Liver (tissue), 10 donors: ENCODE measurements at places on chromosomes 1 and 21.

DNA sequence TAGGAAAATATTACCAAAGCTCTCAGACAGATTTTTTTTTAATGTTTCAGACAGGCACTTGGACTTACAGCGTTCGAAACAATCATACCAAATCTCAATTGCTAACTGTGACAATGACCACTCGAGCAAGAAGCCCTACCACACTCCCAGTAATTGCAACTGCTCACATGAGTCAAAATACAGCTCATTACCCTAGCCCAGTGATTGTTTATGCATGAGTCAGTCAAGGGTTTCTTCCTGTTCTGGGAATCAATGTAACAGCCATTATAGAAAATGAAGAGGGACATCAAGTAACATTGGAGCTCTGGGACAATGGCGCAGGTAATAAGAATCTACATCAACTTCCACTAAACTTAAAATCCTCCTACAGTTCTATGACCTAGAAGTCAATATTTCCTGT, 56.1 kb upstream of the SH3GLB1 start:
- DNase-seq: no peak

GRCh38 chr1:199691540-199691939, 336.0 kb upstream of the NR5A2 start:
- no peak for DNase-seq

GRCh38 chr1:184753608-184754475, 816 bp downstream of the EDEM3 start:
- no peak for DNase-seq

DNA sequence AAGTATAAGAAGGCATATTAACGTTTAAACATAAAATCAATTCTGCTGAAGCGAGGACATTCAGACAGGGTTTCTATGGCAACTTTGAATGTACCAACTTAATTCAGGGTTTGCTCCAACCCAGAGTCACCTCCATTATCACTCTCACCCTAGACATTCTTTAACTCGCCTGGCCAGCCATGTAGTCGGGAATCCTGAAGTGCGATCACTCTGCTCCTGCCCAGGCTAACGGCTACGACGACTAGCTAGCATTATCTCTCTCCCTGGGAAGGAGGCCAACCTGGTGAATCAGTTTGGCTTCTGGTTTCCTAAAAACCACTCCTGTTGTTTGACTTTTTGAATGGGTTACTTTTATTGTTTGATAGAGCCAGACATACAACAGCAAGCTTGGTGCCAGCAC, 38.9 kb upstream of the ZBTB18 start:
- DNase-seq: no peak

GRCh38 chr1:171754353-171754705, 12.5 kb upstream of the VAMP4 start:
- no peak for DNase-seq

DNA sequence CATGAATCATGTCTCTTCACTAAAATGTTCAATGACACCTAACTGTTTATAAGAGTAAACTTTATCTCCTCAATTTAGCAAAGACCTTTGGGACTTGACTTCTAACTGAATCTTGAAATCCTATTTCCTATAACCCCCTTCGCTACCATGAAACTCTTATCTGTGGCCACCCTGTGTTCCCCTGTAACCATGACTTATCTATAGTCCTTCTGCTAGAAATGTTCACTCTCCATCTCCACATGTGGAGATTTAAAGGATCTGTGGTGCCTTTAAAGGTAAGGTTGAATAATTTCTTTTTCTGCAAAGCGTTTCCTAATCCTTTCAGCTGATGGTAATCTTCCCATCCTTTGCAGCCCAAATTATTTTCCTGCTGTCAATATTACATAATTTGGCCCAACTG, 436.3 kb upstream of the RUNX1 start:
- no peak for DNase-seq

DNA sequence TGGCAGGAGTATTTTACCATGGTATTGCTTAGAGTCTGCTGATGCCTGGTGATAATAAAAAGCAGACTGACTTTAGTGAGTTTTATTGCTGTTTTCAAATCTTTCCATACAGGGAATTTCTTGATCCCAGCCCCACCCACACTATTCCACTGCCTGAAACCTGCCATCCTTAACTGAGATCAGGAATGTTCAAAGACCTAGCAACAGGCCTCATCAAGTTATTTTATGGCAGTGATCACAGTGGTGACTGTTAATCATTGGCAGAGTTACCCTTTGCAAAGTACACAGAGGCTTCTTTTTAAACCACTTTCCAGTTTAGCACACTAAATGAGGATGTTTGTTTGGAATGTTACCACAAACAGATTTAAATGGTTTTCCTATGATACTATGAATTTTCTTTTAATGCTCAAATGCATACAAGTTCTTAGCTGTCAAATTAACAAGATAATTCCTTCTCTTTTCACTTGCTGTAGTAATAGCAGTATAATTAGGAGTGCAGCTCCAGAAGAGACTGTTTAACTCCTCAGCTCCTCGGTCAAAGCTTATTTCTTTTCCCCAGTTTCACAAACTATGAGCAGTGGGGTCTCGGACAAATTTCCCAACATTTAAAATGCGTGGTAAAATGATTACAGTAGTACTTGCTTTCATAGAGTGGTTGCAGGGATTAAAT, 69.9 kb upstream of the USP25 start:
- no peak for DNase-seq

DNA sequence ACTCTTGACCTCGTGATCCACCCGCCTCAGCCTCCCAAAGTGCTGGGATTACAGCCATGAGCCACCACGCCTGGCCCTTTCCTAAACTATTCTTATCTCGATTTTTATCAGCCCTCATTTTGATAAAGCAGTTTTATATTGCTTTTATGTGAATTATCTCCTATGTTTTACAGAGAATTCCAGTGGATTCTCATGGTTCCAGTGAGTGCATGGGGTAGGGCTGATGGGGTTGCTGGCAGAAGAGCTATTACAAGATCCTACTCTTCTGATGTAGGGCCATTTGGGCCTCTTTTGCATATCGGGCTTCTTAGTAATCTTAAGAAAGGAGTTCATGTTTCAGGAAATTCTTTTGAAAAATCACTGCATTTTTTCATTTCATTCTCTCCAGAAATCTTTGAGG, 187.6 kb downstream of the PBX1 start:
- DNase-seq: no peak

GRCh38 chr1:45446950-45447672, 43.9 kb downstream of the TESK2 start:
- DNase-seq: no peak

DNA sequence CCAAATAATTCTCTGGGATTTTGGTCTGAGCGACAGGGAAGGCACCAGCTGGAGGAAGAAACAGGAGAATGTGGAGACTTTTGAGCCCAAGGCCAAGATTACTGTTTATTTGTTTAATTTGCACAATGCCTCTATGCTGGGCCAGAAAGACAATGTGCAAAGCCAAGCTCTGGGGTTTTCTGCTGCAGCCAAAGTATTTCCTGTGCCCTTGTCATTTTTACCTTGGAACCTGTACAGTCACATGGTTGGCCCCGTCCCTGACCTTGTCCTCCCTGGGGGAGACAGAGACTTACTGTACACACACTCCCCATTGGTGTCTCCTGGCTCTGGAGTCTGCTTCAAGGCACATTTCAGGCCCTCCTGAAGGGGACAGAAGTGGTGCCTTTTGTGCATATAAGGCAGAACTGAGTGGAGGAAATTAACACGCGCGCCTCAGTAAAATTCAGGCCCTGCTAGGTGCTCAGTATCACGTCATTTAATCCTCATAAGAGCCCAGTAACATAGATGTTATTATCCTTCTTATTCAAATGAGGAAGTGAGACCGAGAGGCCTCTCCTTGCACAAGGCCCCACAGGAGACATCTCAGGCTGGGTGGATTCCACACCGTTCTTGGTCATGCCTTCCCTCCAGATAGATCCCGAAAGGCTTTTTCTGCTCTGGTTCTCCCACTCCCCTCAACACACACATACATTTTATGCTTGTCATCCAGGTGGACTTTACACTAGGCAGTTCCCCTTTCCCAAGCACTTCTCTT, 21.1 kb downstream of the C1orf115 start:
- no peak for DNase-seq

- DNase-seq: no peak
These were observed 20.0 kb upstream of the RNF19B start for GRCh38 chr1:32984455-32985171.

- DNase-seq: no peak
These were observed 674 bp upstream of the TTC4 start for GRCh38 chr1:54714881-54715492.

GRCh38 chr1:59831529-59831928, 16.8 kb downstream of the HOOK1 start:
- DNase-seq: no peak

DNA sequence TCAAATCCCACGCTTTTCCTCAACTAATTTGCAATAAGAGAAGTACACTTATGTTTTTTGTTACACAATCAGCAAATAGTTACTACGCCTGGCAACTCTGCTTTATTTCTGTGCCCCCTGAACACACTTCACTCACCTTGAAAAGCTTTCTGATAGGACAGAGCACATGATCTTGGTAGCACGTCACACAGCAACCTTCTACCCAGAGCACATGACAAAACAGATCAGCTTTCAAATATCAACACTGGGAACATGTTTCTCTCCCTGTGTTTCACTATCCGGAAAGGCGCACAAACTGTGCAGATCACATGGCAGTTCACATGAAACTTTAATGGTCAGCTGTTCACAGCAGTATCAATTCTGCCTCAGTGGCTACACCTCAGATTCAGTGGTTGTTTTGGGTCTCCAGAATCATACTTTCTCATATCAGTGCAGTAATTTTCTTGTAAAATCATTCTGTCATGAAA, 2.2 kb downstream of the SLC19A2 start:
- no peak for DNase-seq

DNA sequence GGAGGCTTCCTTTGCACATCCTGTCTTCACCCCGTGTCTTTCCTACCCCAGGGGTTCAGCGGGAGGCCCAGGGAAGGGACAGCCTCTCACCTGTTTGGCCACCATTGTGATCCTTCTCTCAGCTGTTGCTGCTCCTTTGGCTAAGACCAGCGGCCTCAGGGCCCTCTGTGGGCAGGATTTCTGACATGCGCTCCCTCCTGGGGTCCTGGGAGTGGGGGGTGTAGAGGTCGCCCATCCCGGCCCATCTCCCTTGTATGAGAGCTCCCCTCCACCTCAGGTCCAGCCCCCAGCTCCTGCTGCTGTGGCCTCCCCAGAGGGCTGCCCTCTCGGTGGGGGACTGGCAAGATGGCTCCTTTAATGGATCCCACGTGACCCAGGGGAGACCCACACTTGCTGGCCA, 120.5 kb downstream of the PRDM2 start:
- no peak for DNase-seq

DNA sequence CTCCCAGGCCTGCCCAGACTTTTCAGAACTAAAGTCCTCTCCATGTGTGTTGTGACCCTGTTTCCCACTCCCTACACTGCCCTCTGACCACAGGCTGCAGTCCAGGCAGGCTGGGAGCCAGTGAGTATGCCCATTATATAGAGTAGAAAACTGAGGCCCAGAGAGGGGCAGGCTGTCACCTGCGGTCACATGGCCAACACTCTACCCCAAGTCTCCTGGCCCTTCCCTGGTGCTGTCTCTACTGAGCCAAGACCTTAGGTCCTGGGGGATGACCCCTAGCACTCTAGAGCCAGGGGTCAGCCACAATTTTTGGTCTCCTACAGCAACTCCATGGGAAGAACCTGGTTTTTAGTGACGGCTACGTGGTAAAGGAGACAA, 30.8 kb downstream of the RPS6KA1 start:
- no peak for DNase-seq

- no peak for DNase-seq
These were observed 179.5 kb downstream of the PTPRU start for GRCh38 chr1:29415861-29416260.

DNA sequence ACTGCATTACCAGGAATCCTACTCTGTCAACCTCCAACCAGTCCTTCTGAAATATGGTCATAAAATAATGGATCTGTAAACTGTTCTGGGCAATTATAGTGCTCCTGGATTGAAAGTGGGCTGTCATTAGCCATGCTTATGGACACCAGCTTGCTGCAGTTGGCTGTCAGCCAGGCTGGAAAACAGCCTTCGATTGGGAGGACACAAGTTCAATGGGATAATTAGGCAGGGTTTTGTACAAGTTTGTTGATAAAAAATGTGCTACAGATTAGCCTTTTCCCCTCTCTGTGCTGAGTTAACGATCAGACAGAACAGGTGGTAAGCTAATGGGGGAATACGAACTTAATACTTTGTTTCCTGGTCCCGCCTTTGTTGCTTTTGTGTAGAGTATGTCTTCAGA, 413.9 kb downstream of the DUSP10 start:
- DNase-seq: no peak

GRCh38 chr1:156953571-156953970, 33.1 kb downstream of the LRRC71 start:
- DNase-seq: no peak

DNA sequence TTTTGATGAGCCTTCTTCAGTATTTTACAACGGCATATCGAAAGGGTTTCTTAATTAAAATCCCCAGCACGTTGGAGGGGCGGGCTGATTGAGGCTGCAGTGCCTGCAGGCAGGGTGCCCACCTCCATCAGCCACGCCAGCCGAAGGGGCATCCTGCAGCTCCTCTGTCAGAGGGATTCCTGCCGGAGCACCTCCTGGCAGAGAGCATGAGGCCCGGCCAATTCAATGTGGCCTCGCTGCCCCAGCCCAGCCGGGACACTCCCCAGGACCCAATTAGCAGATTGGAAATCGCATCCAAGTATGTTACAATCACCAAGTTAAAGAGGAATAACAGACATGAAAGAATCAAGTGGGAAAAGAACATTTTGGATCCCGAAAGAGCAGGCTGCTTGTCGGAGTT, 216.6 kb downstream of the ST6GALNAC3 start:
- no peak for DNase-seq

DNA sequence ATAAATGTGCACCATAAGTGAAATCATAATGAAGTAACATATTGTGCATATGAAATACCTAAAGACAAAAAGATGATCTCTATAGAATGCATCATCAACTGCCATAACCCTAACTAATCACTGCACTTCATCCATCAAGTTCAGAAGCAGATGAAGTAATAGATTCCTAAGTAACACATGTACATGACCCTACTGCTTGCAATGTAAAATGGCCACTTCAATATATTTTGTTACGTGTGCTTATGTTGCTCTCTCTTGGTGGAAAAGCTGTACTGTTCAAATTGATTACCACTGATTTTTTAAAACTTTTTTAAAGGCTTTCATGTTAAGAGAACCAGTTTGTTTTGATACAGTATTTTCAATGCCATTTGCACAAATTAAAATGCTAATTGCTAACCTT, 141.8 kb downstream of the TTLL7 start:
- DNase-seq: no peak

DNA sequence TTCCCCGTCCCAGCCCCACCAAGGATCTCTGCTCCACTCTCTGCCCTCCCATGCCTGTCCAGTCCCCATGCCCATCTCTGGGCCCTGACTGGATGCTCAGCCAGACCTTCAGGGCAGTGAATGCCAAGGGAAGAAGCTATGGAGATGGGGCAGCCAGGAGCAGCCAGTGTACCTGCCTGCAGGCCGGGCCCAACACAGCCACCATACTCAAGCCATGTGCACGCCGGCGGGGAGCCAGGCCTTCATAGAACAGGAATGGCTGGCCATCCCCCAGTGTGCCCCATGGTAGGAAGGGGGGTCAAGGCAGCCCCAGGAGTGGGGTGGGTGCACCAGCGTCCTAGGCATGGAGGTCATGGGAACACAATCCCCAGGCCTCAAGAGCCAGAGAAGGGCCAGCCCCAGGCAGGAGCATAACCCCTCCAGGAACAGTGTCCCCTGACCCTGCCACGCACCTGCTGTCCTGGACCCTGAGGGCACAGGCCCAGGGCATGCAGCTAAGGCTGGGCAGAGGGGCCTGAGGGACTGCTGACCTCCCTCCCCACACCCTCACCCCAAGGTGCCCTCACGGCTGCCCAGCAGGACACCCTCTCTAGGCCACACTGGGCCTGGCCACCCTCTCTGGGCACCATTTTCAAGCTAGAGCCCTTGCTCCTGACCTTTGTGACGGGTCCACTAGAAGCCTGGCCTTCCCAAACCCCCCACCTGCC, 20.3 kb upstream of the ARF1 start:
- DNase-seq: no peak
